CD4-positive, alpha-beta T cell treated with Interleukin-17A for 1 hour (primary cell): ENCODE measurements at places on chromosomes 3 and 15.

GRCh38 chr15:41881920-41882688 is 11.7 kb downstream of the SPTBN5 start:
- DNase-seq = no peak

DNA sequence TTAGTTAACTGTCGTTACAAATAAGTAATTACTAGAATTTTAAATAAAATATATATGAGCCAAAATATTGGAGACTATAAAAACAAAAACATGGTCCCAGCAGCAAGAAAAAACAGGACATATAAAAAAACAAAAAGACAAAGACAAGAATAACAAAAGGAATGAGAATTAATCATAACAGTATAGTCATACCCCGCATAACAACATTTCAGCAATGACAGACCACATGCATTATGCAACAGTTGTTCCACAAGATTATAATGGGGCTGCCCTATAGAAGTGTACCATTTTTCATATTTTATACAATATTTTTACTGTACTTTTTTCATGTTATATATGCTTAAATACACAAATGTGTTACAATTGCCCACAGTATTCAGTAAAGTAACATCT is 5.6 kb downstream of the HLTF start:
- no peak for DNase-seq

DNA sequence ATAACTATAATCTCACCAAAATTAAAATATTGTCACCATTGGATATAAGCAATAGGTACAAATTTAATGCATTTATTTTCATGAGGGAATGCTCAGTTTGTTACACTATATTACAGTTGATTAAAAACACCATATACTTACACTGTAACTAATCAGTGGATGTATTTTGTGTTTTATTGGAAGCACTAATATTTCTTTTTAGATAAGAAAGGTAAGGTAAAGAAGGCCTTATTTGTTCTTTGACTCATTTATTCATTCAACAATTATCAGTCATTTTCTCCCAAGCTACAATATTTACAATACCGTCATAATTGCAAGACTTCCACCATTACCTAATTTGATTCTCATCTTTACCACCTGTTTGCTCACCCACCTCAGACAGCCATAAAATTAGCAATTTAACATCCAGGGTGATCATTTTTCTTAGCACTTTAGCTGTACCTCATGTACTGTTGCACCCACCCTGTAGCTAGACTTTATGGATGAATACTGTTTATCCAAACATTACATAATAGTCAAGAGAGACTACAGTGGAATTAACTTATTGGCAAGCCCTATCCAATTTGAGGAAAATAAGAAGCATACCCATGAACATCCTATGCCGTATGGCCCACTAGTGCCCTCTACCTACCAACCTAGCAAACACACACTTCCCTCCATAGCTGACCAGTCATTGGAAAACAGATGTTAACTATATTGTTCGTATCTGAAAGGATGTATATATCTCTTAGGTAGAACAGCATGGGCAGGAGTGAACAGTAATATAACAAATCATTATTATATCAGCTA is 229.6 kb downstream of the BBX start:
- no peak for DNase-seq

GRCh38 chr3:153889905-153890334 is 231.3 kb upstream of the ARHGEF26 start:
- no peak for DNase-seq

- no peak for DNase-seq
Measured at GRCh38 chr3:147417551-147418295, 8.6 kb downstream of the ZIC1 start.

DNA sequence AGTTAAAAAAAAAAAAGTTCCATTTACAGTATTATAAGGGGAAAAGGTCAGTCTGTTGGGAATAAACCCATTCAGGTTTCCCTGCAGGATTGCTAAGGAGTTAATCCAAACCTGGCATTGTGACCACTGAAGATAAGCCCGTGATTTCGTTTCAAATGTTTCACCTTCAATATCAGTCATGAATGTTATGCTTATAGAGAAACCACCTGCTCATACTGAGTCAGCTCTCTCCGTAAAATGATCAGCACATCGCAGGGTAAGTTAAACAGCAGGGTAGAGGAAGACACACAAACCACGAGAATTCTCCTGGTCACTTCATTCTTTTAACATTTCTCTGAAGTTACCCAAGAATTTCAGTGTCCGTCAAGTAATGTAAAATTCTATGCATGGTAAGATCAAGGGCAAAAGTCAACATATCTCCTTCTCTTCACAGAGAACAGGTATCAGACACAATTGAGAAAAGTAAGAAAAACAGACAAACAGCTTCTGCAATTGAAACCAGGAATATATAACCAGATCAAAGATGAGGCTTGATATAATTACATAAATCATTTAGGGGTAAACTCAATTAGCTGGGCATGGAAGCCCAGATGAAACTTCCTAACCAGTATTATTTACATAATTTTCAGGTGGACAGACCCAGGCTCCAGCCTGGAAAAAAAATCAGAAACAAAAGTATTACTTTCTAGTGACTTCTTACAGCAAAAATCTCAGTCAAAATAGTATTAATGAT is 67.6 kb upstream of the ARHGEF3 start:
- peak; percentile 14 for DNase-seq

GRCh38 chr15:97096303-97096835 is 765.9 kb downstream of the NR2F2 start:
- no peak for DNase-seq

GRCh38 chr3:100782348-100782747 is 73.1 kb downstream of the TFG start:
- DNase-seq = no peak

DNA sequence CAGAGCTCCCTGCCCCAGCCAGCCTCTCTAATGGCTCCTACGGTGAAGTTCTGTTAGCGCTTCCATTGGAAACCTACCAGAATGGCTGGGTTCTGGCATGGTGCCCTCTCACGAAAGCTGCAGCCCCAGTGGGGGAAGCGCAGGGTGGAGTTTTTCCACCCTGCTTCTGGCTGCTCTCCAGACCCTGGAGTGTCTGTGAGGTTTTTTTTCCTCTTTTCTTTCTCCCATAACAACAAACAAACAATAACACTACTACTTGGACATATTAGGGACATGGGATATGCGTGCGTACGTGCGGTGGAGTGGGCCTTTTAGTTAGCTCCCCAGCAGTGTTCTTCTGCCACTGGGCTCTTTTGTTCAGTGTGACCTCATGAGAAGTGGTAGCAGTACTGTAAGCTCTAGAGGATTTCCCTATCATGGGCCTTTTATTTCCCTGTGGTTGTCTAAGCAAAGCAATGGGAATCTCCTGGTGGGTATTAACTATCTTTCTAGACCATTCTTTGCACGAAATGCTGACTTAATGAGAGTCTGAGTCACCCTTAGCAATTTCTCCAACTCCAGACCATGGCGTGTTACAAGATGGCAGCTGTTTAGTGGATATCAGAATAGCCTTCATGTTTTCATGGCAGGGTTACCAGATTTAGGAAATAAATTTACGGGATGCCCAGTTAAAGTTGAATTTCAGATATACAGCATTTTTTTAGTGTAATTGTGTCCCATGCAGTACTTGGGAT is 161.9 kb downstream of the FNDC3B start:
- DNase-seq = no peak

GRCh38 chr3:150216041-150216811 is 191.9 kb upstream of the TSC22D2 start:
- no peak for DNase-seq

DNA sequence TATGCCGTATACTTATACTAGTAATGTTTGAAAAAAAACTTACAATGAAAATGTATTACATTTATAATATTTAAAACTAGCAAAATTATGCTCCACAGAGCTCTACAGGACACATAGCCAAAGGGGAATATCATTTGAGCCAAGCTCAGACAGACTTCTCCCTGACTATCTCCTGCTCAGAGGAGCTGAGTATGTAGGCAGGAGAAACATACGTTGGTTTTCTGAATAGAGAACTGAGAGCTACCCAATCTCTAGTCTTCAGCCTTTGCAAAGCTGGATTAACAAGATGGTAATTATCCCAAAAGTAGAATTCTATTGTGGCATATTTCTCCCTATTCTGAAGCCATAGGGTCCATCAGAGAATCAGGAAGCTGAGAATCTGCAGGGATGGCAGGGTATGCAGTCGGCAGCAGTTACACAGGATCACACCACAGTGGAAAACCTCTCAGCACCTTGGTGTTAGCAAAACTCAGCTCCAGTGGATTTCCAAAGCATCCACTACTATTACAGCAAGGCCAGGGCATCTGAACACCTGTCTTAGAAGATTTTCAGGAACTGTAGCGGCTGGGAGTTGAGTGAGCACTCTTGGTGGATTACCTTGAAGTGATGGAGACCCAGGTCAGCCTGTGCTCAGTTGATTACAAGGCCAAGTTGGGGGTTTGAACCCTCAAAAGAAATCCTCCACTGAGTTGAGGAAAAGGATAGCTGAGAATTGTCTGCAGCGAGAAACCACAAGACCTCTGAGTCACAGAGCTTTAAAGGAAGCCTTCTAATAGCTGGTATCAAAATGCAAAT is 30.1 kb downstream of the GPR15 start:
- DNase-seq = peak; percentile 59

DNA sequence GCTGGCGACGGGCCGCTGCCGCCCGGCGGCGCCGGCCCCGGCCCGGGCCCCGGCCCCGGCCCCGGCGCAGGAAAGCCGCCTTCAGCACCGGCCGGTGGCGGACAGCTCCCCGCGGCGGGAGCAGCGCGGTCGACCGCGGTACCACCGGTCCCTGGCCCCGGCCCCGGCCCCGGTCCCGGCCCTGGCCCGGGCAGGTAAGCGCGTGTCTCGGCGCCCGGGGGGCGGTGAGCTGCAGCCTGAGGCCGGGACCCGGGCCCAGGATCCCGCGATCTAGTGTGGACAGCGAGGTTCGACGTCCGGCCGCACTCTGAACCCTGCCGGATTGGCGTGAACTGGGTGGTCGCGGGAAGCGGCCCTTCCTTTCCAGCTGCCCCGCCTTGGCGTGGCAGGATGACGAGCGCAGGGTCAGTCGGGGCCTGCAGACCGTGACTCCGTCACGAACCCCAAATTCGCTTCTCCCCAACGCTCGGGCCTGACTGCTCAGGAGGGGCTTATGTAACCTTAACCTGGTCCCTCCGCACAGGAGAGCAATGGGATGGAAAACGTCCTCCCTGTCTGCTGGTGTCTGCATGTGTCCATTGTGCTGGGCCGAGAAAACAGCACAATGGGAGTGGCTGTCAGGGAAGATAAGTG is 472 bp downstream of the BSN start:
- no peak for DNase-seq

- DNase-seq = no peak
Measured at GRCh38 chr3:149288655-149289054, 44.8 kb downstream of the TM4SF18 start.

DNA sequence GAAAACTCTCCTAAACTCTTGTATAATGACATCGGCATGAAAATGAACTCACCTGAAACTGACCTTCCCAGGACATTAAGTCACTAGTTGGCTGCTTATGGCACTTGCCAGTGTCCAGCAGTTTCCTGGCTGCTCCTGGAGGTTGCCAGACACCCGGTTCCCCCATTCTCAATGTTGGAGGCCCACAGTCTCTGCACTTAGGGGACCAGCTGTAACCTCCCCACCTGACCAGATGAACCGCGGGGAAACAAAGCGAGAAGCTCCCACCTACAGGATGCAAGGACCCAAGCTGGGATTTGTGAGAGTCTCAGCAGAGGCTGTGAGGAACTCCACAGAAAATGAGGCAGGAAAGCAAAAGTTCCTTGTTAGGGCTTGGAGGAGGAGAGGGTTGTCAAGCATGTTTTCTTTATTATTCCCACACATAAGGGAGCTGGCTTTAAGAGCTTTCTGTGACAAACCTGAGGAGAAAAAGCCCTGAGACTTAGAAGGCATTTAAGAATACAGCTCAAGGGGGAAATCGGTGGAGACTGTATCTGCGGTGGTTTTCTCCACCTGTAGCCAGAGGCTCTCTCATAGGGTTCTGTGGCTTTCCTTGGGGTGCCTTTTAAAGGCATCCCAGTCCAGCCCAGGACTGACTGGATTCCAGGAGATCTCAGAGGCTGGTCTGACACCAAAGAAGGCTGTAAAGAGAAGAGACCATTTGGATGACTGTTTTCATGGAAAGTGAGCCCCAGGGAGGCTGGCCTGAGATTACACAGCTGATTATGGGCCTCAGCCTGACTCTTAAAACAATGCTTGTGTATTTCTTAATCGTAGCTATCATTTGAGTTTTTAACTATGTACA is 4.6 kb downstream of the TPM1 start:
- DNase-seq = no peak

DNA sequence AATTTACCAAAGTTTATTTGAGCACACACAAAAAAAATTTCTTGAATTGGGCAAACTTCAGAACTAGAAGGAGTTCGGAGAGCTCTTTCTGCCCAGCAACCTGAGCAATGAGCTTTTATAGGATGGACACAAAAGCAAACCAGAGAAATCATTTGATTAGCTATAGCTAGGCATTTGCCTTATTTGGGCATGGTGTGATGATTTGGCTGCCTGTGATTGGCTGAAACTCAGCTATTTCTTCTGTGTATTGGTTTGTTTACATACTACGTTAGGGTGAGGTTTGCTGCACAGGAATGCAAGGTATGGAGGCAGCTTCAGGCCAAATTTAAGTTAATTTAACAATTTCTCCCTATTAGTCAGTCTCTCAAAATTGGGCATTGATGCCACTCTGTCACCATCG is 65.1 kb downstream of the NEK11 start:
- DNase-seq = no peak
